ENCODE measurements at places on chromosomes 1 and 21.
A peak's percentile ranks its signal among the peaks of the same experiment; 100 is the strongest.

GRCh38 chr1:185534801-185535200, 199.4 kb upstream of the HMCN1 start:
- no peak for DNase-seq

DNA sequence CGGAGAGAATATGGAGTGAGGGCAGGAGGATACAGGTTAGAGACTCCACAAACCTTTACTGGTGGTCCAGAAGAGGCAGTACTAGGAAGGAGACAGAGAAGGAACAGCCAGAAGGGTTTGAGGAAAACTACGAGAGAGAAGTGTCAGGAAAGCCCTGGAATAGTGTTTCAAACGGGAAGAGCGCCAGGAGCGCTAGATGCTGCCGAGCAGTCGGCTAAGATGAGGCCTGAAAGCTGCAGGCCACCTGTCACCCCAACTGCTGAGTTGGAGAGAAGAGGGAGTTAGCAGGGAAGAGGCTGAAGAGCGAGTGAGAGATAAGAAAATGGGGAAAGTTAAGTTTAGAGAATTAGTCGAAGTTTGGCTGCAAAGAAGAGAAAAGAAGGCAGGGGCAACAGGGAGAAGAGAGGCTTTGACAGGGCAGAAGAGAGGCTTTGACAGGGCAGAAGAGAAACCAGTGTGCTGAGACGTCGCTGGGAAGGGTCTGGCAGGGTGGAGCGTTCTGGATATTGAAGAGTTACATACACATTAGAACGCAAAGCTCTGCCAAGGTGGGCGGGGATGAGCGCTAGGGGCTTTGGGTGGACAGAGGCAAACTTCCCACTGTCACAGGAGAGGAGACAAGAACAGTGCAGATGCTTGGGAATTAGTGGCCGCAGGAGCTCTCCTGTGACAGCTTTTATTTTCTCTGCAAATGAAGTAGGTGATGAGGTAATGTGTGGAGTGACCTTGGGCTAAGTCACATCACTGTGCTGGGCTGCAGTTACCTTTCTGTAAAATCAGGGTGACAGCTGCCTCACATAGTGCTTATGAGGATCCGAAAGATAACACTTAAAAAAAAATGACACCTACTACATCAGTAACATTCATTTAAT, 31.2 kb downstream of the PCSK9 start:
- DNase-seq: no peak

DNA sequence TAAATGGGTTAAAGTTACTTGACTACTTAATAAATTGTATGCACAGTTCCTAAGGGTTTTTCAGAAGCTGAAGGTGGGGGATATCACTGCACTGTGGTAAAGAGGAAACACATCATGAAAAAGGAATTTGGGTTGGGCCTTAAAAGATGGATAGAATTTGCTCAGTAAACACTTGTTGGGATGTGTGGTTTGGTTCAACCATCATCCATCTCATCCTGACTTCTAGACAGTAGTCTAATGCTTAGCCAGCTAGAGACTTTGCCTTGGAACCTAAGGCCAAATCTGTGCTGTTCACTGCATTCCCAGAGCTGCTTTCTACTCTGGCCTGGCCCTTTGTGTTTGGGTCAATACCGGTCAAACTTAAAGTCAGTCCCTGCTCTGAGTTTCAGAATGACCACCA, 30.6 kb downstream of the LY9 start:
- no peak for DNase-seq

- no peak for DNase-seq
Measured at GRCh38 chr1:186213225-186213607, 161.8 kb downstream of the TPR start.

GRCh38 chr1:42930178-42931107, 28.2 kb downstream of the SLC2A1 start:
- DNase-seq: no peak

- DNase-seq: no peak
Measured at GRCh38 chr1:98090351-98090750, 169.5 kb upstream of the DPYD start.

- no peak for DNase-seq
Measured at GRCh38 chr21:41741253-41742072, 25.4 kb downstream of the RIPK4 start.

- DNase-seq: no peak
Measured at GRCh38 chr1:183090391-183091006, 67.3 kb downstream of the LAMC1 start.

DNA sequence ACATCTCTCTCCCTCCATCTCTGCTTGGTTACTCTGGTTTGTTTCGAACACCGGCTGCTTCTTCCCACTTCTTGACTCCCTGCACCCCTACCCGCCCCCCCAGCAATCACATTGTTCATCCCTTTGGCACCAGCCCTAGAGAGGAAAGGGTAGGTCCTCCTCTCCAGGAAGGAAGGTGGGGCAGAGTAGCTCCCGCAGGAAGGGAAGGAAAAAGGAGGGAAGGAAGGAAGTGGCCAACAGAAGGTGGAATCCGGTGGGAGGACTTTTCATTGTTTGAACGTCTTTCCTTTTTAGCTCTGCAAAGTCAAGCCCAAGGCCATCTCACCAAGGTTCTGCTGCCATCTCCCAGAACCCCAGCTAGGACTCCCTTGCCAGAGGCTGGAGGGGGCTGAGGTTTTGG, 18.0 kb downstream of the IER5 start:
- DNase-seq: no peak

GRCh38 chr1:214292322-214292721, 11.4 kb downstream of the SMYD2 start:
- no peak for DNase-seq

DNA sequence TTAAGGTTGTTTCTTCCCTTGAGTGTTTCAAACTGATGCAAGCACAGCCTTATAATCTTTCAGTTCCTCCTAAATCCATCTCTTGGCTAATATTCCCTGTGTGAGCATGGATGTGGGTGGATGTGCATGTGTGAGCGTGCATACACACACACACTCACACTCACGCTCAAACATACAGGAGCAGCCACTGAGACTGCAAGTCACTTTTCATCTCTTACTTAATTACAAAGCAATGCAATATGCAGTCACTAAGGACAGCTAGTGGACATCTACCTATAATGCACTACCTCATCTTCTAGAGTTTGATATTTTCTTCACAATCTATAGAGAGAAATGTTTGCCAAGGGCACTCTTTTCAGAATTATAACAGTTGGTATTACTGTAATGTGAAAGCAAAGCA, 1.4 kb downstream of the ESRRG start:
- DNase-seq: no peak

DNA sequence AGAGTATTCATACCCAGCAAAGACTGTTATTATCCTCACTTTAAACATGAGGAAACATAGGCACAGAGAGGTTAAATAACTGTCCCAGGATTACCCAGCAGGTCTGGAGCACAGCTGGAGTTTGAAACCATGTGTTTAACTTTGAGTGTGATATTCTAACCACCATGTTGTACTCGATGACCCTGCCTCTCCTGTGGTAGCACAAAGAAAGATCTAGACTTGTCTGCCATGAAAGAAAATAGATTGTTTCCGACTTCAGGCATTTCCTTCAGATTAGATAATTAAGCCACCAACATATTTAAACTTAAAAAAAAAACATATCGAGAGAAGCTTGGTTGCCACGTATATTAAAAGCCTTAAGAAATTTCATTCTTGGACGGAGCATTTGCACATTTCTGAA, 104.6 kb upstream of the RUNX1 start:
- DNase-seq: no peak

DNA sequence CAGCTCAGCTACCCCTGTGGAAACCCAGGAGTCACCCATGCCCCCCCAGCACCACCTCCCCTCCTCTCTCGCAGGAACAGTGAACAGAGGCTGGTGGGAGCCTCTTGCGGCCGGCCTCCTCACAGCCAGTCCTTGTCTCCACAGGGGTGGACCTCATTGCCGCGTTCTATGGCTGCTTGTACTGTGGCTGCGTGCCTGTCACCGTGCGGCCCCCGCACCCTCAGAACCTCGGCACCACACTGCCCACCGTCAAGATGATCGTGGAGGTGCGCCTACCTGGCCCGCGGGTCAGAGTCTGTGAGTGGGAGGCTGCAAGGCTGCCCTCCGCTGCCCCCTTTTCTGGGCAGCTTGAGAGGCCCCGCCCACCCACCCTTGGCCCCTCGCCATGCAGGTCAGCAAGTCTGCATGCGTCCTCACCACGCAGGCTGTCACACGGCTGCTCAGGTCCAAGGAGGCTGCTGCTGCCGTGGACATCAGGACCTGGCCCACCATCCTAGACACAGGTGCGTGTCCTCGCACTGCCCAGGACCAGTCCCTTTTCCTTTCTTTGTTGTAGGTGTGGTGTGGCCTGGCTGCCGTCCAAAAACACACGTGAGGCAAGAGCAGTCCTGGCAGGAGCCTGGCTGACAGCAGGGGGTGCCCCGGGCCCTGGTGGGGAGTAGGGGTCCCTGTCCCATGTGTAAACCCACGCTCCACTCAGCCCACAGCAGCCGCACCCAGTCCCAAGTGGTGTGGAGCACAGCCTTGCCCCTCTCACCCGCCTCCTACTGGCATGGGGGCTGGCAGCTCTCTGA, 50.3 kb downstream of the S100B start:
- no peak for DNase-seq

GRCh38 chr1:92480200-92480812, 6.4 kb downstream of the GFI1 start:
- no peak for DNase-seq

DNA sequence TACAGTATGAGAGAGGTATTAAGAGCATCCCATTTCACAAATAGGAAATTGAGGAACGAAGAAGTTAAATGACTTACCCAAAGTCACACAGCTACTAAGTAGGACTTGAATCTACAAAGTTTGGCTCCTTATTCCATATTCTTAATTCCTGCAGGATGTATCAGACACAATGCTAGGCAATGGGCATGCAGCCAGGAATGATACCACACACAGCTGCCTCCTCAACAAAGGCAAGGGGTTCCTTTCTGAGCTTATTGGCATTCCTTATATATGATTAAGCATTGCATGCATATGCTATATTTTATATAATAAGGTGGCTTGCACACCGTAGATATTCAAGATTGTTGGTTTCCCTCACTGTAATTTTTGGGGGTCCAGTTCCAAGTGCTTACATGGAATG, 34.2 kb upstream of the JUN start:
- DNase-seq: no peak

DNA sequence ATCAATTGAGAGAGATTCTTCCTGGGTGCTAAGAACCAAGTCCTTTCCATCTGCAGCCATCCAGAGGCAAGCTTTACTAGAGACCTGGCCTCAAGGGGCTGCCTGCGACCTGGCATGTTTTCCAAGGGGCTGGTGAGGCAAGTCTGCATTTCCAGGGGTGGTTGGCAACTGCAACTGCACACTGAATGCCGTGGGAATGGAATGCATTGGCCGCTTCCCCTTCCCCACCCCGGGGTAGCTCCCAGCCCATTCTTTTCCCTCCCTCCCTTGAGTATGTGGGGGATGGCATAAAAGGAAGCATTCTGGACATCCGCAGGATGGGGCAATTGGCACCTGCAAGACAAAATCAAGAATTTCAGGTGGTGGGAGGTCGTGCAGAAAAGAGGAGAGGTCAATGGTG, 155.1 kb downstream of the IGSF21 start:
- no peak for DNase-seq

DNA sequence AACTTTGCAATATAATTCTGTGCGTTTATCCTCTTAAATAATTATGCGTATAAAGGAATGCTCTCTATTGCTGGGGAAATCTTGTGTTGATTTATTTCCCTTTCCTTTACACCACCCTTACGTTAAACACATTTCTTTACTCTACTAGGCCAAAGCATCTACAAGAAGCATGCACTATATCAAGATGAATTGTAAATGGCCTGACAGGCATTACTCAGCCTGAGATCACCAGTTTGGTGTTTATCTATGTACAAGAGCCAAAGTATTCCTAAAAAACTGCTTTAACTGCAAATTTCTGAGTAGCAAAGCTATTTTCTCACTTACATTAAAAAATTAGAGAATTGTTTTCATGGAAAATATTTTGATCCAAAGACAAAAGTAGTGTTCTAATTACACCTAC, 114.8 kb downstream of the TYW3 start:
- no peak for DNase-seq

GRCh38 chr1:231550448-231550781, 21.9 kb downstream of the TSNAX start:
- DNase-seq: no peak

- DNase-seq: no peak
Measured at GRCh38 chr1:157310401-157310800, 172.2 kb upstream of the ETV3 start.

- DNase-seq: no peak
Measured at GRCh38 chr1:197911857-197912696, 5.1 kb upstream of the LHX9 start.

GRCh38 chr1:183956559-183957188, 80.9 kb downstream of the COLGALT2 start:
- peak; percentile 13 for DNase-seq

DNA sequence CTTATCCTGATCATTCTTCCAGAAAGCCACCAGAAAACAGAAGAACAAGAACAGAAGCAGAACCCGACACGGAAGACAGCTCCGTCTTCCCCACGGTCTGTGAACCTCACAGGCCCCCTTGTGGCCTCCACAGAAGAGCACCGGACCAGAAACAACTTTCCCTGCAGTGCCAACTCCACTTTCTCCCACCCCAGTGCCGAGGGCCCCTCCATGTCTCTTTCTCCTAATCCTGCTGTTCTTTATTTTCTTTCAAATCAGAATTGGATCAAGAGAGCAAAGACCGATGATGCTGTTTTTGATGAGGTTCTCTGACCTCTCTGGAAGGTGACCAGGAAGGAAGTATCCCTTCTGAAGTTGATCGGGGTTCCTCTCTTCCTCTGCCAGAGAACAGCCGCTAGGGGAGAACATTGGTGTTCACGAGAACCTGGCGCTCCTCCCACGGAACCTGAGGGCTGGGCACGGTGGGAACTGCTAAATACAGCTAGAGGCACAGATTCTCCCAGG, 58.9 kb upstream of the CTTNBP2NL start:
- no peak for DNase-seq

- no peak for DNase-seq
Measured at GRCh38 chr21:26534517-26534916, 38.6 kb downstream of the CYYR1 start.

GRCh38 chr1:14298806-14299205, 299.7 kb upstream of the KAZN start:
- DNase-seq: no peak

DNA sequence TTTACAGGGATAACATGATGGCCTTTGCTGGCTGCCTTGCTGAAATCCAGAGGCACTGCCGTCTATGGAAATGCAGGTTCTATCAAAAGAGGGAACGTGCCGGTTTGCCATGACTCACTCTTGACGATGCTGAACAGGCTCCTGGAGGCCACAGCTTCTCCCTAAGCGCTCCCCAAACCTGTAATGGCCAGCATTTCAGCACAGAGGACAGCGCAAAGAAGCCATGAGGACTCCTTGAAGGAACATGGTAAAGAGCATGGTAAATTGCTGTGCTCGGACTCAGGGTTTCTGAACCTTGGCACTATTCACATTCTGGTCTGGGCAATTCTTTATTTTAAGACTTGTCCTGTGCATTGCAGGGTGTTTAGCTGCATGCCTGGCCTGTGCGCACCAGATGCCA, 217.5 kb downstream of the CAMTA1 start:
- no peak for DNase-seq

- DNase-seq: no peak
Measured at GRCh38 chr1:18994381-18994780, 37.9 kb upstream of the IFFO2 start.
